GM23338 (cell line): ENCODE measurements at places on chromosomes 7 and 10.
A peak's percentile ranks its signal among the peaks of the same experiment; 100 is the strongest.

DNA sequence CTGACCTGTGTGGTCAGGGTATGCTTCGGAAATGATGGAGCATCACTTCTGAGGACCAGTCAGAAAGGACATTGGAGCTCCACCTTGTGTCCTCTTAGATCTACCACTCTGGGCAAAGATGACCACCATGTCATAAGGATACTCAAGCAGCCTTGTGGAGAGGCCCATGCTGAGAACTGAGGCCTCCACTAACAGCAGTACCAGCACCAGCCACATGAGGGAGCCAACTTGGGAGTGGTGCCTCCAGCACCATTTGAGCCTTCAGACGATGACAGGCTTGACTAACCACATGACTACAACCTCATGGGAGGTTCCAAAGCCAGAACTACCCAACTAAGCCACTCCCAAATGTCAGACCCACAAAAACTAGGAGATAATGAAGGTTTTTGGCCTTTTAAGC is 116.0 kb downstream of the NPTX2 start:
- peak; percentile 93 for DNase-seq

DNA sequence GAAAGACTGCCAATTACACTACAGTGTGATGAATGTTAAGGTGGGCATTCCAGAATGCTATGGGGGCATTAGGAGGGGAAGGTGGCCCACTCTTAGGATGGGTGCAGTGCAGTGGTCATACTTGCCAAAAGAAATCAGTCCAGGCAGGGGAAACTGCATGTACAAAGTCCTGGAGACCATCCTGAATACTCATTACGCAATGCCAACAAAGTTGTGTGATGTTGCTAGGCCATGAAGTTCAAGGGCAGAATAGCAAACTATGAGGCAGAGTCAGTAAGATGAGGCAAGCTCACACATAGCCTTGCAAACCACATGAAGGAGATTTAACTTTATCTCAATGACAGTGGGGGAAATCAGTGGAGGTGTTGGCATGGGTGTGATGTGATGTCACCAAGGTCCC is 49.8 kb upstream of the SLC35B4 start:
- no peak for DNase-seq

DNA sequence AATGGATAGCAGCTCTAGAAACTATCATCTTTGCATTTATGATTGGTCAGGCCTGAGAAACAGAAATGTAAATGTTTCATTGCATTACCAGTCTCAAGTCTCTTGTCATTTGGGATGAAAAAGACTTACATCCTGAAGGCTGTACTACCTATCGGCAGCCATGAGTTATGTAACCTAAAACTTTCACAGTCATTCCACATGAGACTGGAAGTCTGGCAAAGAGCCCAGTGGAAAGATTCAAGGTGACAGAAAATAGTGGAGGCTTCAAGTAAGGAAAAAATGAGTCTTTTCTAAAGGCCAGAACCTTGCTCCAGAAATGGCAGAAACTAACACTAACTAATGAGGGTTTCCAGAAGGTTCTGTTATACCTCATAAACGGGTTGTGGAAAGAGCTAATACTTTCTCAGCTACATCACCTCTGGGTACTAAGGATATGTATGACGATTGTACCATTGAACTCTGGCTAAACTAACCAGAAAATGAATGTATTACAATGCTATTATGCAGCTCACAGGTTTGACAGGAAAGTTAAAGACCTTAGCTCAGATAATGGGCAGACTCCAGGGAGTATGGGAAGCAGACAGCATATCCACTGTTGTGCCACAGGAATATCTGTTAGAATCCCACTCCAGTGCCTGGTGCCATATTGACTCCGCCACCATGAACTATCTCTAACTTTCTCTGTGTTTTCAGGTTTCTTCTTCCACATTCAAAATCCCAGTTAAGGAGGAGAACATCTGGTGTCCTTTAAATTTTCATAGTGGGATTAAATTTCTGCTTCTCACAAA is 41.7 kb upstream of the DYNC1I1 start:
- no peak for DNase-seq

GRCh38 chr7:64638822-64639221 is 27.1 kb upstream of the ZNF107 start:
- no peak for DNase-seq

- no peak for DNase-seq
Measured at GRCh38 chr10:119166118-119166500, 595 bp upstream of the SFXN4 start.

DNA sequence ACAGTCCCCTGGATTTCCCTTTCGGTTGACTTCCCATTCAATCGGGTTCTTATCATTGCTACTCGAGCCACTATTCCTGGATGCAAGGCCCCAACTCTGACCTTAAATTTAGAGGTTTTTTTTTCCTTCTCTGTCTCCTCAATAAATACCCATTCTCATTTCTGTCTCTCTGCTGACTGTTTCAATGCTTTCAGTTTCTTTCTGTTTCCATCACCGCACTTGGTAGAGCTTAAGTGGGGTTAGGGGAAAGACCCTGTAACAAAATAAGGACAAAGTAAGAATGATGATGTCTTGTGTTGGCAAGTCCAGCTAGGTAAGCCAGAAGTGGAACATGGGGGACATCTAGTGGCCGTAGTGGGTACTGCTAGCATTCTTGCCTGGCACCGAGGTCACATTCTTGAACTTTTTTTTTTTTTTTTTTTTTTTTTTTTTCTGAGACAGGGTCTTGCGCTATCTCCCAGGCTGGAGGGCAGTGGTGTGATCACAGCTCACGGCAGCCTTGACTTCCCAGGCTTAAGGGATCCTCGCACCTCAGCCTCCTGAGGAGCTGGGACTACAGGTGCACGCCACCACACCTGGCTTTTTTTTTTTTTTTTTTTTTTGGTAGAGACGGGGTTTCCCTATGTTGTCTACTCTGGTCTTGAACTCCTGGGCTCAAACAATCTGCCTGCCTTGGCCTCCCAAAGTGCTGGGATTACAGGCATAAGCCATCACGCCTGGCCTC is 40.3 kb downstream of the ZC3HC1 start:
- DNase-seq = peak; percentile 87

DNA sequence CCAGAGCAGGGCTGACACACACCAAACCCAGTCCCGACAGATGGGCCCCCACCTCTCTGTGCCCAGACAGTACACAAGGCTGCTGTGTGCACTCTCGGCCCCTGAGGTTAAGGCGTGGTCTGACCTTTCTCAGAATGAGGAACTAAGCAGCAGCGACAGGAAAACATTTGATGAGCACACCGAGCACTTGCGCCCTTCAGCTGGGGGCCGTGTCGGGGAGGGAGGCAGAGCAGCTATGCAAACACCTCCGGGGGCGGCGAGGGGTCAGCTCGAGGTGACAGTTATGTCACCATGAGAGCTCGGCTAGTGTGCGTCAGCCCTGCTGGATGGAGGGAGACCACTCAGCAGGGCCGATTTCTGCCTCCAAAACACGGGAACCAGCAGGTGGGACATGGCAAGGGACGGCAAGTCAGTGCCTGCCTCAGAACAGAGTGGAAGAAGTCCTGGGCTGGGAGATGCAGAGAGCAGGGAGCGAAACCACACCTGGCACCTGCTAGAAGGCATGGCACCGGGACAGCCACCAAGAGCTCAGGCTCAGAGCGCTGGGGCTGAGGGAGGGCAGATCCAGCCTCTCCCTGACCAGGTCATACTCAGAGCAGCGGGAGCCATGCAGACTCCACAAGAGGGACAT is 57.4 kb downstream of the CHST15 start:
- DNase-seq = no peak
